ENCODE measurements at places on chromosomes 3 and 15. TPM values are rescaled to one million over a fixed set of nuclear protein-coding genes. Genes with fewer than 3 reads are reported as not detected.

The RGMA gene
- total RNA-seq = 56.6 TPM

- no peak for DNase-seq
Measured at GRCh38 chr15:62103431-62103830, 36.7 kb downstream of the C2CD4A start.

DNA sequence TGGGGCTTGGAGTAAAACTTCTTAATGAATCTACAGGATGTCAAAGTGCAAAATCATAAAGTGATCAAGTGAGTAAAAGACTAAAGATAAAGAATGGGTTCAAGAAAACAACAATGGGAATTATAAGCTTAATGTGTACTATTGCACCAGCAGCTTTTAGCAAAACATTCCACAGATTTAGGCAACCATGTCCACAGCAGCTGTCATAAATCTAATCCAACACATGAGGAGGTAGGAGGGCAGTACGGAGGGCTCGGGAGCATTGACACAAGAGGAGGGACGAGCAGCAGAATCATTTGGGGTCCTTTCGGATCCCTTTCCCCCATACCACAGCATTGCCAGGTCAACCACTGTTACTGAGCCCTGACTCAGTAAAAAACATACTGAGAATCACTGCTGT lies 464.3 kb upstream of the WNT5A start:
- no peak for DNase-seq

The SLC28A2 gene
- total RNA-seq = not detected

The DUOXA2 gene
- total RNA-seq = not detected

DNA sequence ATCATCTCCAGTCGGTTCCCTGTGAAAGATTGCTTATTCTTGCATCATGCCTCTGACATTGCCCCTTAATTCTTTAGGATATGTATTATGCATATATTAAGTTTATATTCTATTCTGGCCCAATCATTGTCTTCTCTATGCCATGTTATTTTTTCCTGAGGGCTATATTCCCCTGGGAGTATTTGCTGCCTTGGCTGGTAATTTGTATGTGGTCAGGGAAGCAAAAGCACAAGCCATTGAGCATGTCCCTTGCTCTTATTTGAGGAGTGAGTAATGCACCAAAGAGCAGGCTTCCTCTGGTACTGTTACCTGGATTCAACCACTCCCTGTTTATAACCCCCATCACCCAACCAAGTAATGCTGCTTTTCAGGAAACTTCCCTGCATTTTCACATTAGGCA lies 36.3 kb downstream of the STAC start:
- no peak for DNase-seq

DNA sequence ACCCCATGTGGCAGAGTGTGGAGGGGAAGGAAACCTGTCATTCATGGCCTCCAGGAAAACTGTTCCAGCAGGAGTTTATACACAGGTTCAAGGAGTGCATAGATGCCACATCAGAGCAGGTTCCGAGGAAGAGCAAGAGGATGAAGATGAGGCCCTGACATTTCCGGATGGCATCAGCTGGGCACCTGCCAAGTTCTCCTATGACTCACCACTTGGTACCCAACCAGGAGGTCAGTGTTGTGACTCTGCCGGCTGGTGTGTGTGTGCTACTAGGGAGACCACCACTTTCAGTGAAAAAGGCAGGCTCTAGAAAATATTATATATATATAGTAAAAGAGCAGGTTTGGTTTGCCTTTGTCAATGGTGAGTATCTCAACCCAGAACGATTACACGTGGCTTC lies 69.3 kb downstream of the NTRK3 start:
- no peak for DNase-seq

DNA sequence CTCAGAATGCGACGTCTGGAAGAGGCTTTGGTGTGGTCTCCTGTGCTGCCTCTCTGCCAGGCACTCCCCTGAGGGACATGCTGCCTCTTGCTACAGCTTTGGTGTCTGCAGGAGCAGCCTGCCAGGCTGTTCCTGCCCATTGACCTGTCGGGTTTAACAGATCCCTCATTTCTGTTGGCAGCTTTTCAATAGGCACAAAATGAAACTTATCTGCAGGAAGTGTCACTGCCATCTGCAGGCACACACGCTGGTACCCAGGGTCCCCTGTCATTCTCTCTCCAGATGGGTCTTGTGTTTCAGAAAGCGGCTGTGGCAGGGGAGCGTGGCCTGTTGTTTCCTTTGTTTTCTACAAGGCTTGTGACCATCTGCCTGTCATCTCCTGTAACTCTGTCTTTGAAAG lies 328.3 kb upstream of the CHRM5 start:
- DNase-seq = peak; percentile 30

- no peak for DNase-seq
Measured at GRCh38 chr15:71666763-71667620, 143.4 kb upstream of the NR2E3 start.

The DAZL gene
- 0.51 TPM for total RNA-seq

GRCh38 chr3:105812194-105812586 lies 56.6 kb downstream of the CBLB start:
- no peak for DNase-seq

The STXBP5L gene
- total RNA-seq = 54.7 TPM

DNA sequence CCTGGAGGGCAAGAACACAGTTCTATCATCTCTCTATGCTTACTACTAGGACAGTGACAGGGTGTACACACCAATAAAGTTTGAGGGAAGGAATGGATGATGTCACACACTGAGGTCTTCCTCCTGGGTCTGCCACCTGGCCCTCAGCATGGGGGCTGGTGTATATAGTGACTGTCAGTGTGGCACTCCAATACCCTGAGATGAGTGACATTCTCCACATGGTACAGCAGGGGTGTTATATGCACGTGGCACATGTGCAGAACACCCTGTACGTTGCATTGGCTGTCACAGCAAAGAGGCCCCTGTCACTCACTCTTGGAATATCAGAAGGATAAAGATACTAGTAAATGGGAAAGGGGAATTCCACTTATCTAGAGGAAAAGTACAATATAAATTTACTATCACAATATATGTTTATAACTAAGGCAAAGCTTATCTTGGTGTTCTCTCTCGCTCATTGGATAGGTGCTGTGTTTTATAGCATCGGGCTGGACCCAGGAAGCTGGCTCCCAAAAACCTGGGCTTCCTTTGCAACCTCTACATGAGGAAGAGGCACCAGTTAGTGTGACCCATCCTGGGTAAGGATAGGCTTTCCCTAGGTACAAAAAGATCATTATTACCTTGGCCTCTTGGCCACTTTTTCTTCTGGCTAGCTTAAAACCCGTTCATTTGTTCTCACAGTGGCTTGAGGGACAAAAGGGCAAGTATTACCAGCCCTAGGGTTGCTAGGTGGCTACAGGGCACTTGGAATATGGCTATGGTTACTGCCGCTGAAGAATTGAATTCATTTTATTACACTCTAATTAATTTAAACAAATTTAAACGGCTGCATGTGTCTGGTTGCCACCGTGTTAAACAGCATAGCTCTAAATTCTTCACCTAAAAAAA lies 54.8 kb upstream of the HES1 start:
- no peak for DNase-seq

DNA sequence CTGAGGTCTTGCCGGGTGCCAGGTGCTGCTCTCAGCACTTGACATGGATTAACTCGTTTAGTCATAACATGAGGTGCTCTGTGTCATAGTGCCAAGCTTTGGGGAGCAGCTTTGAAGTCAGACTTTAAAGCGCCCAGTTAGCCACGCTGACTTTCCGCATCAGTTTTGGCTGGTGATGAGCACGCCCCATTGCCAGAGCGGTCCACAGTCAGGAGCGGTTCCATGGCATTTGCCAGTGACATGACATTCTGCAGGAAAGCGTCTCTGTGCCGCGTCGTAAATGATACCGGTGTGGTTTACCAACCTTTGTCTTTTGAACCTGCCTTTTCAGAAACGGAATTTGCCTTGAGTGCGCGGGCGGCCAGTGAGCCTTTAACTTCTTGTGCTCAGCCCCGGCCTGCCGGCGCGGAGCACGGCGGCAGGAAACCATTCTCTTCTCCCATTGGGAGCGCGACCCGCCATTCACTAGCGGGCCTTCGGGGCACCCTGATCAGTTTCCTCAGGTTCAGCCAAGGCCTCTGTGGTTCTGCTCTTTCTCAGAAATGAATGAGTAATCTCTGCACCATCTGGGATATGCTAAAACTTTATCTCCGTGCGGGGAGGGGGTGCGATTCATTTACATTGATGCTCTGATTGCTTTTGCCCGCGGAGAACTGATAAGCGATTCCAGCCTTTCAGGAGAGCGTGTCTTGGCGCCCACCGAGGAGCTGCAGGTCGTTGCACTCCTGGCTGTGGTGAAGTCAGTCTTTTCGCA lies 1.7 kb upstream of the SLC2A2 start:
- peak; percentile 40 for DNase-seq

- no peak for DNase-seq
Measured at GRCh38 chr3:104907507-104907906, 459.2 kb upstream of the ALCAM start.

DNA sequence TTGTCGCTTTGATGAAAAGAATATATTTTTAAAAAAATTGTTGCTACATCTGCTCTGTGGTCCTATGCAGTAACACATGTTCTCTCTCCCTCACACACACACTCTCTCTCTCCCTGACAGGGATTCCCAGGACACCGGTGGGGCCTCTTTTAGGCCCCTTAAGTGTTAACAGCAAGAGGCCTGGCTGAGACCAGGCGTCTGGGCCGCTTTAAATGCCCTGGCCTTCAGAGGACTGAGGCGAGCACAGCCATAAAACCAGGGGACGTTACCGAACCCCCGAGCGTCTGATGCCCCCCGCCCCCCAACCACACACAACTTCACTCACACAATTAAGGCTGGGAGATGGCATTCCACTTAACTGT lies 1.7 kb downstream of the BNC1 start:
- peak; percentile 63 for DNase-seq

The BFSP2 gene
- not detected for total RNA-seq

The GOLGA8J gene
- not detected for total RNA-seq

The CYP19A1 gene
- not detected for total RNA-seq

DNA sequence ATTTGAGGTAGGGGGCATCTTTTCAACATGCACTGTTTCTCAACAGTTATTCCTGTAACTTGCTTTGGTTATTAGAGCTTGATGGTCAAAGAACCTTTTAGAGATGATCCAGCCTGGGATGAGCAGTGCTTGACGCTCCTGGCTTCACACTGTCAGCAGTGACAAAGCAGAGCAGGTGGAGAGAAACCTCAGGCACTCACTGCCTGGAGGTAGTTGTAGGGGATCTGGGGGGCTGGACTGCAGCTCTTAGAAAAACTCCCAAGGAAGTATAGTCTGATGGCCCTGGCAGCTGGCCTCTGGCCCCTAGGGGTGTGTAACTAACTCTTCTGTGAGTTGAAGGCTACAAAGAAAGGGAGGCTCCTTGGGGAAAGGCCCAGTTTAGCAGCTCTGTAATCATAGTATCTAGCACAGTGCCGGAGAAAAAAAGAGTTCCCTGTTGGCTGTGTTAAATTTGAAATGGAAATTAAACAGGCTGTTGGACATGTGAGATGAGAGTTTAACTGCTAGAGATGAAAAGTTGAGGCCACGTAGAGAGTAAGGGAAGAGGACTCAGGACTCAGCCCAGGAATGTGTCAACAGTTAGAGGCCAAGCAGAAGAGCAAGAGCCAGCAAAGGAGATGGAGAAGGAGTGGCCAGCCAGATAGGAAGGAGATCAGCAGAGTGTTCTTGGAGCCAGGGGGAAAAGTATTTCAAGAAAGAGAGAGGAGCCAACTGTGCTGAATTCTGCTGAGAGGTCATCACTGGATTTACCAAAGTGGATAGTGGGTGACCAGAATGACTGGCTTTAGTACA lies 14.2 kb downstream of the OXNAD1 start:
- DNase-seq = no peak

- DNase-seq = no peak
Measured at GRCh38 chr15:85927931-85928537, 133.3 kb upstream of the KLHL25 start.

DNA sequence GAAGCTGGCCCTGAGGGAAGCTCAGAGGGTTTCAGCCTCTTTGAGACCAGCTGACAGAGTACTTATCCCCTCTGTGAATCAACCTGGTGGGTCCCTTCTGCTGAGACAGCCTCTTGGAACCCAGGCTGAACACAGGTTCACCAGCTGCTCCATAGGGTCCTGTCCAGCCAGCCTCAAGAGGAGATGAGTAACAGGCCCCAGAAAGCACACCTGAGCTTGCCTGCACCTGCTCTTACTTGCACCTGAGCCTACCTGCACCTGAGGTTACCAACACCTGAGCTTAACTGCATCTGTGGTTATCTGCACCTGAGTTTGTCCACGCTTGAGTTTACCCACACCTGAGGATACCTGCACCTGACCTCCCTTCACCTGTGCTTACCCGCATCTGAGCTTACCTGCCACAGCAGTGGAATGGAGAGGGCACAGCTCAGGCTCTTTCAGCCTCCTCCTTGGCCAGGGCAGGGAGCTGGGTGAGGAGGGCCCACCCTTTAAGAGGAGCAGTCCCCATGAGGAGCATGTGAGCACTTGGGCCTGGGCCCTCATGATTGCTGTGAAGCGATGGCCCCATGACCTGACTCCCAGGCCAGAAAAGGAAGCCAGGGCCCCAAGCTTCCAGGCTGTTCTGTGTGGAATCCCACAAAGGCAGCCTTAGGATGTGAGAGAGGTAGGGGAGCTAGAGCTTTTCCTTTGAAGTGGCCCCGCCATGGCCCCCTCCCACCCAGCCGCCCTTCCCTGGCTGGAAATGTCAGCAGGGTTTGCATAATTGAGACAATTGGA lies at the start of gene TRPM1:
Gene TRPM1 (minus strand): TSS at position 464 of the 777 bp plus-strand sequence. CDS start 20,370 bp downstream, outside the sequence.
- DNase-seq = no peak

DNA sequence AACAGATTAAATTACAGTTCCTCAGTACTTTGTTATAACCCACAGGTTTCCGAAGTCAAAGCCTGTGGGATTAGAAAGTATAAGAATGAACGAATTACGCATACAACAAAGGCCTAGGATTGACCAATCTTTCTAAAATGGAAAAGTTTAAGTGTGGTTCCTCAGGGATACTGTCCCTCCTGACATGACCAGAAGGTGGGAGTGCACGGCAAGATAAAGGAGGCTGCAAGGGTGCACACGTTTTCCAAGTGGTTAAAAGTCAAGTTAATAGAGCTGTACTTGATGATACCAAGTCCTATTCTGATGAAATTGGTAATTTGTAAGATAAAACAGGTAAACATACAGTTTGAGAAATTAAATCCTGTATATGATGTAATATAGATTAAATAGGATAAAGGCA lies 96.2 kb downstream of the ALDH1A2 start:
- DNase-seq = no peak

The SUCNR1 gene
- total RNA-seq = not detected

DNA sequence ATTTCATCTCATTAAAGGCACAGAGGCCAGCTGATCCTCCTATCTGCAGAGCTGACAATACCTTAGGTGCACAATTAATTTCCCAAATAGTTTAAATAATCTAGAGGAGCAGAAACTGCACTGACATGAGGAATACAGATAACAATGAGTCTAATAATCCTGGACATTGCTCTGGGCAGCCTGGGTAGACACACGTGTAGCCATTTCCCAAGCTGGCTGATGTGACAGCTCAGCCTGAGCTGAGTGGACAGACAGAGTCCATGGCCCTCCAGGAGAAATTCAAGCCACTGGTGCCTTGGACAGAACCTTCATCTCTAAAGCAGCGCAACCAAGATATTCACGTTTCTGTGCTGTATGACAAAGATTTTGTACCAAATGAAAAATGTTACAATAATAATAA lies 222.6 kb downstream of the MECOM start:
- no peak for DNase-seq

The SST gene
- 1,741 TPM for total RNA-seq

The CLDN18 gene
- not detected for total RNA-seq

- DNase-seq = no peak
Measured at GRCh38 chr3:143172062-143172794, 52.7 kb downstream of the CHST2 start.

The FGF7 gene
- total RNA-seq = 0.07 TPM

GRCh38 chr3:142210144-142210543 lies 15.2 kb downstream of the GK5 start:
- peak; percentile 64 for DNase-seq

The AP3B2 gene
- total RNA-seq = 218 TPM

GRCh38 chr3:45048244-45048643 lies 22.1 kb downstream of the CLEC3B start:
- DNase-seq = no peak

The SMCO1 gene
- not detected for total RNA-seq

The CKMT1A gene
- total RNA-seq = 15.7 TPM
